NCI-H460 (cell line): ENCODE measurements at places on chromosomes 2 and 18.

DNA sequence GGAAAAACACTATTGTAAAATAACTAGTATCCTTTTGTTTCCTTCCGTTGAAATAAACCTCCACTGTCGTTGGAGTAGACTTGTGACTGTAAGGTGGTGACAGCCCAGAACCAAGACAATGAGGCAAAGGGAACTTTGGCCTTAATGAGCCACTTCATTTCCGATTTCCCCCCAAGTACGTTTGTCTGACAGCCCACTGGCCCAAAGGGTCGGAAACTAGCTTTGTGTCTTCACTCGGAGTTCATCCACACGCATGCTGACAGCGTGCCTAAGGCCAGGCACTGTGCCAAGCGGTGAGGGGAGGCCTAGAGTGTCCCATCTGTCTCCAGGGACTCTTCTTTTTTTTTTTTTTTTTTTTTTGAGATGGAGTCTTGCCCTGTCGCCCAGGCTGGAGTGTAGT is 21.0 kb downstream of the HJURP start:
- no peak for DNase-seq

DNA sequence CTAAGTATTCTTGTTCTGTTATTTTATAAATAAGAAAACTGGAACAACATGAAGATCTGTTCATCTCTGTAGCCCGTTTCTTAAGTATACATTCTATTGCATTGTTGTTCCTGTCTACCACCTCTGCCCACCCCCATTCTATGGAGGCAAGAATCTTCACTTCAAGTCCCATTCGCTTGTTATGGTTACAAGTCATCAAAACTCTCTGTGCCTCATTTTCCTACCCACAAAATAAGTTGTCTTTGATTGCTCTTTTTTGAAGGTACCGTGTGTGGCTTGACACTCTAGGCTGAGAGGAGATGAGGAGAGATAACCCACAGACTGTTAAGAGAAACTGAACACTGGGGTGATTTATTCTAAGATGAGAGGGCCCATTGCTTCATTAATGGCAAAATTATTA is 2.9 kb upstream of the EVA1A start:
- no peak for DNase-seq

DNA sequence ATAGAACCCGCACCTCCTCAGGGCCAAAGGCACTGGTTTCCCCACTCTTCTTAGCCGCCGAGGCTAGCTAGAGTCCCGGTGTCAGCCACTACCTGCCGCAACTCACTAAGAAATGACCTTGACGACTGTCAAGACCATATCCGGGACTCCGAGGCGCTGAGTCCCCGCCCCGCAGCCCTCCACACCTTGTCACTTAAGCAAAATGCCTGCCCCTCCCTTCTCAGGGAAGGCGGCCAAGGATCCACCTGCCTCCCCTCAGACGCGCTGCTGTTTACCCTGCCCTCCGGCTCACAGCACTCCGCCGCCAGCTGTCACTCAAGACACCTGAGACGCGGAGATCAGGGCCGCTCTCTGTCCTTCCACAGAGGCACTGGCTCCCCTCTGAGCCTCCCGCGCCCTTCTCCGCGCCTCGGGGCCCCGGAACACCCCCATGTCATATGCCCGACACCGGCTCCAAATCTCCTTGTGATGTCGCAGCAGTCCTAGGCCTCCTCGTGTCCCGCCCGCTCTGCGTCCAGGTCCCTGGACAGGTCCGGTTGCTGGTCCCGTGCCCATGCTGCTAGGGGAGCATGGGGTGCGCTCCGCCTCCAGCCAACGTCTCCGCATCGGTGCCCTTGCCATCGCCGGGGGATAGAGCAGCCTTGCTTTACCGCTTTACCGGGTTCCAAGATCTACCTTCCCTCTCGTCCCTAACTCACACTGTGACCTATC is 32.5 kb upstream of the REG3G start:
- DNase-seq: no peak

DNA sequence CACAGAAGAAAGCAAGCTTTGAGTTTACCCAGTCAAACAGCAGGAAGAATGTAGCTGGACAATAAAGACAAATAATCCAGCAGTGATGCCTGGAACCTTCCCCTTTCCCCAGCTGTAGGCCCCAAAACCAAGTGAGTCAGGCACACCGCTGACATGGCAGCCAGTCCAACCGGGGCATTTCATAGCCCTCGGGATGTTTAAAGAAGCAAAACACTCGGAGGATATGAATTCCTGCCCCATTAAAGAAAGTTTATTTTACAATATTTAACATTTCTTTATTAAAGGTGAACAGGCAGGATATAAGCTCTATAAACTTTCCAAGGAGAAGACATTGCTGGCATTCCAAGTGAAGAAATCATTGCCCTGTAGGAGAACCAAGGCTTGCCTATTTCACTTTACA is 507.6 kb upstream of the TNP1 start:
- DNase-seq: no peak
